ENCODE measurements at places on chromosomes 7 and 10.

DNA sequence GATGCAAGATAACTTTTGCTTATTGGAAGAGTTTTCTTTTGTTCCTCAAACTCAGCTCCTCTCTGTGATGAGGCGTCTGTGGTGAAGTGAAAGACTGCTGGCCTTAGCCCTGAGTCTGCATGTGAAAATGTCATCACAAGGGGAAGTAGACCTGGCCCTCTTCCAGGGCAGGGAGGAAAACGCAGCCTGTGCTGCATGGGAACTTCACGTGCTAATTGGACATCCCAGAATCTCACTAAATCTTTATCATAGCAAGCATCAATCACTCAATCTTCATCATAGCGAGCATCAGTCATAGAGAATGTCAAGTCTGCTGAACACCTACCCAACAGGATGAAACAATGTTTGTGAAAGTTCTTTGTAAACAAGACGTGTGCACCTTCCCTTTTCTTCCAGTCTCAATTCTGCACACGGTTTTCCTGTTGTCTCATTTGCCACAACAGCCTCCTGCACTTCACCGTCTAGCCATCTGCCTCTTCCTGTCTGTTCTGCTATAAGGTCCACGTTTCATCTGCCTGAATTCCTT lies 314.6 kb downstream of the FRMD4A start:
- peak; percentile 41 for DNase-seq

- DNase-seq: peak; percentile 19
Measured at GRCh38 chr10:67883710-67884312, 645 bp upstream of the SIRT1 start.

DNA sequence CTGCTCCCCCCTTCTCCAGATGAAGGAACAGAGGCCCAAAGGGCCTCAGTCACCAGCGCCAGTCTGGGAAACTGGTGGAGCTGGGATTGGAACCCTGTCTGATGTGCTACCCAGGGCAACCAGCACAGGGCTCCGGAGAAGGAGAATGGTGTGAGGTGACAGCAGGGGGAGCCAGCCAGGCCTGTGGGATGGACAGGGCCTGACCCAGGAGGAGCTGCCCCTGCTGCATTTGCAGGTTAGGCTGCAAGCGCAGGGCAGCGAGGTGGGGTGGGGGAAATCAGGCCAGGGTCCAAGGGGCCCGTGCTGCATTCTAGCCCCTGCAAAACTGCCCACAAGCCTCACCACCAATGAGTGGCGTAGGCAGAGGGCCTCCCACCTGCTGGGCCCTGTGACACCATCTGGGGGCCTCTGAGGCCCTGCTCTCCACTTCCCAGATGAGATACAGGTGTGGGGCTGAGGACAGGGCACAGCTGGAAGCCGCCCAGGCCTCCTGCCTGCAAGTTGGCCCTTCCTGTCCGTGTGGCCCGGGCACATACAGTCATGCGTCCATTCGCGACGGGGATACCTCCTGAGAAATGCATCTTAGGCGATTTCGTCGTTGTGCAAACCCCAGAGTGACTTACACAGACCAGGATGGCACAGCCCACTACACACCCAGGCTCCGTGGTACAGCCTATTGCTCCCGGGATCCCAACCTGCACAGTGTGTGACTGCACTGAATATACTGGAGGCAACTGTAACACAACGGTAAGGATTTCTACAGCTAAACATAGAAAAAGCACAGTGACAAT lies 45.3 kb downstream of the RASGEF1A start:
- DNase-seq: no peak

- no peak for DNase-seq
Measured at GRCh38 chr10:29132551-29133111, 156.2 kb upstream of the LYZL1 start.

- no peak for DNase-seq
Measured at GRCh38 chr7:126993626-126994213, 259.0 kb downstream of the GRM8 start.

GRCh38 chr7:30303312-30304039 lies 19.1 kb downstream of the ZNRF2 start:
- DNase-seq: no peak

- no peak for DNase-seq
Measured at GRCh38 chr7:4022265-4022664, 659.8 kb upstream of the FOXK1 start.

DNA sequence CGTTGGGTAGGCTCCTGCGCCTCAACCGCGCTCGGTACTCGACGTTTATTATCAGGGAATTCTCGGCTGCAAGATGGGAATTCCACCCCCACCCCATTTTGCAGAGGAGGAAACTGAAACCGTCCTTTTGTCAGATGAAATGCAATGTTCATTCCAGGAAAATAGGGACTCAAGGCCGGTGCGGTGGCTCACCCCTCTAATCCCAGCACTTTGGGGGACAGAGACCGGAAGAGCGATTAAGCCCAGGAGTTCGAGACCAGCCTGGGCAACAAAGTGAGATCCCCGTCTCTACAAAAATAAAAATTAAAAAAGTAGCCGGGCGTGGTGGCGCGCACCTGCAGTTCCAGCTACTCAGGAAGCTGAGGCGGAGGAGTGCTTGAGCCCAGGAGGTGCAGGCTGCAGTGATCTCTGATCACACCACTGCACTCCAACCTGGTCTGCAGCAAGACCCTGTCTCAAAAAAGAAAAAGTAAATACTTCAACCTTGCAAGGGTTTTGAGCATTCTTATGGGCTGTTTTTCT lies 720 bp upstream of the RFC2 start:
- no peak for DNase-seq

DNA sequence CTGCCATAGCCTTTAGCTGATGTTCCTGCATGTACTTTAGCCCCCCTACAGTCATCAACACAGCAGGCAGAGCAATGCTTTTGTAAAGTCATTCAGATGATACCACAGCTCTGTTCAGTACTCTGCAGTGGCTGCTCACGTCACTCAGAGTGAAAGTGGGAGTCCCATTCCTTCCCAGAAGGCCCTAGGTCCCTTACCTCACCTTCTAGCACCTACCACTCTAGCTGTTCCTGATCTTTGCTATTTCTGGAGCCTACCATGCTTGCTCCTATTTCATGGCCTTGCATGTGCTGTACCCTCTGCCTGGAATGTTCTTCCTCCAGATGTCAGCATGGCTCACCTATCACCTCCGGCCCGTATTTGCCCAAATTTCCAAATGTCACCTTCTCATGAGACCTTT lies 94.4 kb upstream of the PRR15 start:
- no peak for DNase-seq

GRCh38 chr10:48390933-48391845 lies 84.7 kb downstream of the MAPK8 start:
- no peak for DNase-seq

DNA sequence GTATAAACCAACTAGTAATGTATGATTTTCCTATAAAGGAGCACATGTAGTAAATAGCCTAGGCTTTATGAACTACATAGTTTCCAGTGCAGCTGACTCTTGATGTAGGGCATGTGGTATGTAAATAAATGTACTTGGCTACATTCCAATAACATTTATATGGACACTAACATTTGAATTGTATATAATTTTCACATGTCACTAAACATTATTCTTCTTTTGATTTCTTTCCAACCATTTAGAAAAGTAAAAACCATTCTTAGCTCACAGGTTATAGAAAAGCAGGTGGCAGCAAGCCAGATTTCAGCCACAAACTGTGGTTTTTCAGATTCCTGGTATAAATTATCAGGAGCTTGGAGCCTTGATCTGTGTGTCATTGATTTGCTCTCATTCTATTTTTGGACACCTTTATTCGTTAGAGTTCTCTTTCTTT lies 1182.0 kb downstream of the CNTNAP2 start:
- no peak for DNase-seq

- peak; percentile 42 for DNase-seq
Measured at GRCh38 chr10:3102720-3103427, 35.5 kb downstream of the PFKP start.

- DNase-seq: no peak
Measured at GRCh38 chr7:30087371-30087770, 47.4 kb upstream of the MTURN start.

- DNase-seq: no peak
Measured at GRCh38 chr7:66207540-66207939, 2.4 kb downstream of the TPST1 start.

All from colonic mucosa (tissue), 4 donors.